ENCODE measurements at places on chromosomes 12 and 14.

DNA sequence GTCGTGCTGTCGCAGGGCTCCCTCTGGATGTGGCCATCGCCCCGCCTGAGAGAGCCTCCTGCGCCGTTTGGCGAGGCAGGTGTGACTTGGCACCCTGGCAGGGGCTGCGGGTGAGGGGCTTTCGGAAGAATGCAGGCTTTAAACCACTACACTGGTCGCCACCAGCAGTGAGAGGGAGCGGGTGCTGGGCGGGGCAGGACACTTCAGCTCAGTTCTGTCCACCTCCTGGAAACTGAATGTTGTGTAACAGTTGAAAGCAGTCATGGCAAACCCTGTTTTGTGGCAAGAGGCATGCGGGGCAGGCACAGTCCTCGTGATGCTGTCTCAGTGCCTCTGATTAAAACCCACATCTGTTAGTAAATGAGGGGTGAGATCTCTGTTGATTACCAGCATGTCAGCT, 55.9 kb downstream of the AACS start:
- no peak for DNase-seq

DNA sequence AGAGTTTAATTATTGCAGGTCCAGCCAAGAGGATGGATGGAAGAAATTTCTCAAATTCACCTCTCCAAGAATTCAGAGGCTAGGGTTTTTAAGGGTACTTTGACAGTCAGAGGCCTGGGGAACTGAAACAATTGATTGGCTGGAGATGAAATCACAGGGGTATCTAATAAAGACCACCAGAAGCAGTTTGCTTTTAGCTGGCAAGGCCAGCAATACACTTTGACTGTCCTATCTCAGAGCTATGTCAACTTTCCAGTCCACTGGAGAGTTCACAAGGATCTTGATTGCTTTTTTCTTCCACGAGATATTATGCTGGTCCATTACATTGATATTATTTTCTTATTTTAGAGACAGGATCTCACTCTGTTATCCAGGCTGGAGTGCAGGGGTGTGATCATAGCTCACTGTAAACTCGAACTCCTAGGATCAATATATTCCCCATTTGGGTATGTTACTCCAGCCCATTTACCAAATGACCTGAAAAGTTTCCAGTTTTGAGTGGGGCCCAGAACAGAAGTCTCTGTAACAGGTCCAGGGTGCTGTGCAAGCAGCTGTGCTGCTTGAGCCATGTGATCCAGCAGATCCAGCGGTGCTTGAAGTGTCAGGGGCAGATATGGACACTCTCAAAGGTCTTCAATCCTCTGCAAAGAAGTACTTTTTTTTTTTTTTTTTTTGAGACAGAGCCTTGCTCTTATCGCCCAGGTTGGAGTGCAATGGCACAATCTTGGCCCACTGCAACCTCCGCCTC, 17.2 kb upstream of the ATF7 start:
- DNase-seq = no peak

- DNase-seq = no peak
These were observed 17.5 kb upstream of the SLCO1B3 start for GRCh38 chr12:20792971-20793370.

DNA sequence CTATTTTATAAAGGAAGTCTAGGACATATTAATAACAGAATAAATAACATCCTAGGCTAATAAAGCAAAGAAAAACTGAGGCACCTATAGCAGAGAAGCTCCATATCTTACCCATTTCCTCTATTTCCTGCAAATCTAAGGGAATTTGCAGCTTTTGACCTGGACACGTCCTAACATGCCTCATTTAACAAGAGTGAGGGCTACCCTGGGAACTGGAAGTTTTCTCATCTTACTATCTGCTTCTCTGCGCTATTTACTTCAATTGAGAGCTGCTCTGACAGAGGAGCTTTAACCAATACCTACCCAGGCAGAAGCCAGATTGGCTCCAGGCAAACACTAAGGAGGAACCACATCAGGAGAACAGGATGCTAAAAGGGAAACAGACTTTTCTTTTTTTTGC, 5.7 kb downstream of the YBX3 start:
- DNase-seq = no peak

- no peak for DNase-seq
These were observed 18.6 kb downstream of the TSPAN8 start for GRCh38 chr12:71139153-71139735.

DNA sequence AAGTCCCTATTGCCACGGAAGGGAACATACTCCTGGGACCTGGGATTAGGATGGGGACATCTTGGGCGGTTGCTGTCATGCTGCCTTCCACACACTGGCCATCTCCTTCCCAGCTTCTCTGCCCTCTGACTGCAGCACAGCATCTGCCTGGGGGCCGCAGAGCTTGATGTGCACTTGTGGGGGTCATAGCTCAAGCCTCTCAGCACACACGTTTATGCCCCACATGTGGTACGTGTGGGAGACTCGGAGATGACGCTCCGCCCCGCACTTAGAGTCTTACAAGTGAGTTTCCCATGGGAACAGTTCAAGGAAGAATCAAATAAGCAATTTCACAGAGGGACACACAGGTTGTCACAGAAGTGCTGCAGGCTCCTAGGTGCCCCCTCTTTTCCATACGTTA, 8.6 kb downstream of the ACADS start:
- DNase-seq = no peak

- DNase-seq = no peak
These were observed 279.9 kb downstream of the RPS29 start for GRCh38 chr14:49306152-49306751.

- DNase-seq = no peak
These were observed 4.2 kb upstream of the CLEC4C start for GRCh38 chr12:7751394-7751793.

DNA sequence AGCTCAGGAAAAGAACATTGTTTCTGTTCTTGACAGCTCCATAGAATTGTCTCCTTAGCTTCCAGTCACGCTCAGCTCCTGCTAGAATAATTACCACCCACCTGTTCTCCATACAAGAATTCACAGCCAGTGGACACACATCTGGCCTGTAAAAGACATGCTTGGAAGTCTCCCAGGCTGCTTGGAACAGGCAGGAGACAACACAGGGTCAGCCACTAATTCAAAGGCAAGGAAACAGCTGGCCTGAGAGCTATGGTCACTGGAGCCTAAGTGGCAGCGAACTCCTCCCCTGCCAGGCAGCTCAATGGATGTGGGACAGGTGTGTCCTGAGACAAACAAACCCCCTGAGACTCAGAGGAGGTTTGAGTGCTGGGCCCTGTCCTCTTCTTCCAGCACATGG, 22.9 kb upstream of the LTBP2 start:
- no peak for DNase-seq

- no peak for DNase-seq
These were observed 21.7 kb downstream of the TRAF3 start for GRCh38 chr14:102798926-102799325.

DNA sequence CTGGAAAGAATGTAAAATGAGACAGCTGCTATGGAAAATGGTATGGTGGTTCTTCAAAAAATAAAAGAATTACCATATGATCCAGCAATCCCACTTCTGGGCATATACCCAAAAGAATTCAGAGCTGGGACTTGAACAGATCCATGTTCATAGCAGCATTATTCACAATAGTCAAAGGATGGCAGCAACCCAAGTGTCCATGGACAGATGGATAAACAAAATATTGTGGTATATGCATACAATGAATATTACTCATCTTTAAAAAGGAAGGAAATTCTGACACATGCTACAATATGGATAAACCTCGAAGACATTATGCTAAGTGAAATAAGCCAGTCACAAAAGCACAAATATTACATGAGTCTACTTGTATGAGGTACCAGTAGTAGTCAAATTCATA, 9.1 kb downstream of the RAB2B start:
- no peak for DNase-seq

DNA sequence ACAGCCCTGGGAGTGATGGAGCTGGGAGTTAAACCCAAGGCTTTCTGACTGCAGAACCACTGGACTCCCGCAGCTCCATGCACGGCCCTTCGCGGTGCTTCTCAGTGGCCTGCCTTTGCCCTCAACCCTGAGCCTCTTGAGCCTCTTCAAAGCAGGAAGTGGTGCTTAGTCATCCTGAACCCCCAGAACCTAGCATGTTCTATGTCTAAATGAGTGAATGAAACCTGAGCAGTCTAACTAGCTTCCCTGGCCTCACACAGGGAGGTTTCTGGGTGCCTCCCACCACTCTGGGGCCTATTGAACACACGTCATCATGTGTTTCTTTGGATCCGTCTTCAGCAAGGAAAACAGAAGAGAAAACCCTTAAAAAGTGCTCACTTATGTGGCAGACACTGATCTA, 117.9 kb upstream of the SFSWAP start:
- no peak for DNase-seq

DNA sequence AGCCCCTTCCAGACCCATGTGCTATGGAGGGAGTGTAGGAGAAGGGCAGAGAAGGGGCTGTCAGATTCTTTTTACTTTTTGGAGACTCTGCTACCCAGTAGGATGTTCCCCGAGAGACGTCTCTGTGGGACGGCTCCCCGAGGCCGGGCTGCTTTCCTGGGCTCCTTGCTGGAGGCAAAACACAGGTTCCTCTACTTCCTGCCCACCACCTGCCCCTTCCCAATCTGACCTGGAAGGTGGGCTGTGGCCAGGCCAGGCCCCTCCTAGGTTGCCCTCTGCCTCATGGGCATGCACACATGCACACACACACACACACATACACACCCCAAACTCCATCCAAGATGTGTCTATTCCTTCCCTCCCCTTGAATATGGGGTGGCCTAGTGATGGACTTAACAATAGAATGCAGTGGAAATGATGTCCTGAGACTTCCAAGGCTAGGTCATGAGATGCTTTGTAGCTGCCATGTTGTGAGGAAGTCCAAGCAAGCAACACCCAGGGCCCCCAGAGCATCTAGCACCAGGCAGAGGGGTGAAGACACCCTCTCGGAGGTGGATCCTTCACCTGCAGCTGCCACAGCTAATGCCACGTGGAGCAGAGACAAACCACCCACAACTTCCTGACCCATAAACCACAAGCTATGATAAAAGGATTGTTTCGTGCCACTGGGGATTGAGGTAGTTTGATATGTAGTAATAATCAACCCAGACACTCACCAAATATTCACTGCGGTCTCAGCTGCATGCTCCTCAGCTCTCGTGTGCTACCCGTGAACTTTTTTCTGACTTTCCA, 1.6 kb upstream of the ASB2 start:
- DNase-seq = no peak

DNA sequence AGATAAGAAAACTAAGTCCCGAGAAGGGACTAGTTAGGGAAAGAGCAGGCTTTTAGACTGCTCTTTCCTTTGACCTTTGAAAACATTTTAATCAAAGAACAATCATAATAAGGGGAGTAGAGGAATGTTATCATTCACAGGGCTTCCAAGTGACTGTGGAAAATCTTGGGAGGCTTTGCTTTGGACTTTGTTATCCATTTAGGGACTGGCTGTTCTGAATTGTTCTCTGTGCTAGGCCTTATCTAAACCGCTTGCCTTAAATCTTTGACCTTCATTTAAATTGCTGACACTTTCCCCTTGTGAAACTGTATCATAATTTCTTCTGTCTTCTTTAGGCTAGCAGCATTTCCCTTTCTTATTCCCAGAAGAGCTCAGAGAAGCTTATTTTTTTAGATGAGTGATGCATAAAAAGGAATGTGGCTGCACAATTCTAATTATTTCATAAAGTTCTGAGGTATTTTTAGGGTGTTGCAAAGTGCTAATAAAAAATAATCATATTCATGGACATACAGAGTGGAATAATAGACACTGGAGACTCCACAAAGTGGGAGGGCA, 9.5 kb upstream of the CALM1 start:
- no peak for DNase-seq

- no peak for DNase-seq
These were observed 143.6 kb downstream of the EMP1 start for GRCh38 chr12:13340149-13340548.

GRCh38 chr12:105427883-105428282, 97.4 kb downstream of the C12orf75 start:
- no peak for DNase-seq

GRCh38 chr14:95188380-95188779, 31.1 kb upstream of the DICER1 start:
- no peak for DNase-seq

DNA sequence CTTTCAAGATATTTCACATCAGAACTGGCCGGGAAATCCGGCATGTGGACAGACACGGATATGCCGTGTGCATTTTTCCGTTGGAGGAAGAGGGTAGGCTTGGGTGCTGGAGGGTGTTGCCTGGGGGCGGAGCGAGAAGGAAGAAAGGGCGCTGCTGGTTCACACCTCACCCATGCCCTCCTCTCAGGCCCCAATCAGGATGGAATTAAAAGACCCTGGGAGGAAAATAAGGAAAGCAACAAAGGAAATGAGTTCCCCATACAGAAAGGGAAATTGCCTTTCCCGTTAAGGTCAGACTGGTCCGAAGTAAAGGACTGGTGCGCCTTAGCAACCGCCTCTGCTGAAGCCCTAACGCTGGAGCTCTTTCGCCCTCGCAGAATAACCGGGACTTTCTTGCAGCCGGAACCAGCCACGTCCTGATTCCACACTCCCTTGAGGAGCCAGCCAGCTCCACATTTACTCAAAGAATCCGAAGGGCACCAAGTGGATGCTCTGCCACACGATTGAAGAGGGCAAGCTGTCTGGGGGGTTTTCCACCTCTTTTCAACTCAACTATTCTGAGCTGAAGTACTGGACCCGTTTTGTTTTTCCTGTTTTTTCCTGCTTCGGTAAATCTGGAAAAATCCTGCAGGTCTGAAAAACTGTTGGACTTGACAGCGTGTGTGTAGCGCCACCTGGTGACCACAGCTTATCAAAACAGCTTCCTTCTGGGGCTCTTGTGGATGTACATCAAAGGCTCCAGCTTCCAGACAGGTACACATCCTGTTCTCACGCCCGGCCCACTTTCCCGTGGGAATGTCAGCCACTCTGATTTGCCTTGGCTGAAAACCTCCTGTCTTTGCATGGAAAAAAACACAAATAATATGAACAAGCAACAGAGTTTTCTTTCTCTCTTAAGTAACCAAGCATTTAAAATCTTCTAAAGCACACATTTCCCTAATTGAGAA, 37.6 kb upstream of the BCL2L14 start:
- peak; percentile 93 for DNase-seq

DNA sequence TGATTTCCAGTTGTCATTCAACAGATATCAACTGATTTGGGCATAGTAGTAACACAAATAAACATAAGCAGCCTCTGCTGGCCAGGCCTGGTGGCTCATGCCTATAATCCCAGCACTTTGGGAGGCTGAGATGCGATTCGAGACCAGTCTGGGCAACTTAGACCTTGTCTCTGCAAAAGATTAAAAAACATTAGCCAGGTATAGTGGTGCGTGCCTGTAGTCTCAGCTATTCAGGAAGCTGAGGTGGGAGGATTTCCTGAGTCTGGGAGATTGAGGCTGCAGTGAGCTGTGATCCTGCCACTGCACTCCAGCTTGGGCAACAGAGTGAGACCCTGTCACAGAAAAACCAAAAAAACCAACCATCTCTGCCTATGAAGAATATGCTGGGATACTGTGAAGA, 7.1 kb downstream of the METAP2 start:
- DNase-seq = no peak
